ENCODE measurements at places on chromosomes 6 and 20.
A peak's percentile ranks its signal among the peaks of the same experiment; 100 is the strongest.

DNA sequence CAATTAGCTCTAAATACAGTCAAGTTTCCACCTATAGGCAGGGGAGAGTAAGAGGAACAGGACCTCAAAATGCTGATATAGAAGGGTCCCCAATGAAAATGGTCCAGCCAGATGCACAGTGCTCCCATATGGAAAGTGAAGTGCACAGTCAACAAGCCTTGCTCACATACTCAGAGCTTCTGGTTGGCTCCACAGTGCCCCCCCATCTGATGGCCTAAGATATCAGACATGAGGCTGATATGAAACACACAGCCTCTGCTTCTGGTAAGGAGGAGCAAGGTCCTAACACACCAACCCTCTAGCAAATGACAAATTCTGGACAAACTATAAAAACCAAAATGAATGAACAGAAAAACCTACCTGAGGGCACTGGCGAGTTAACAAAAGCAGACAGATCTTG, 111.4 kb upstream of the EMILIN3 start:
- no peak for DNase-seq

GRCh38 chr6:56856036-56856580, 98.8 kb upstream of the BEND6 start:
- no peak for DNase-seq

GRCh38 chr6:149235130-149235561, 82.4 kb upstream of the TAB2 start:
- peak; percentile 45 for DNase-seq

- no peak for DNase-seq
Observed at GRCh38 chr6:160000280-160000704, 31.4 kb downstream of the IGF2R start.

GRCh38 chr20:1987826-1988225, 6.0 kb downstream of the PDYN start:
- DNase-seq: no peak

- DNase-seq: no peak
Observed at GRCh38 chr20:25039697-25040437, 18.1 kb downstream of the ACSS1 start.

- no peak for DNase-seq
Observed at GRCh38 chr6:30972816-30973215, 10.7 kb upstream of the MUC21 start.

GRCh38 chr6:56033401-56033800, 158.0 kb upstream of the BMP5 start:
- no peak for DNase-seq

DNA sequence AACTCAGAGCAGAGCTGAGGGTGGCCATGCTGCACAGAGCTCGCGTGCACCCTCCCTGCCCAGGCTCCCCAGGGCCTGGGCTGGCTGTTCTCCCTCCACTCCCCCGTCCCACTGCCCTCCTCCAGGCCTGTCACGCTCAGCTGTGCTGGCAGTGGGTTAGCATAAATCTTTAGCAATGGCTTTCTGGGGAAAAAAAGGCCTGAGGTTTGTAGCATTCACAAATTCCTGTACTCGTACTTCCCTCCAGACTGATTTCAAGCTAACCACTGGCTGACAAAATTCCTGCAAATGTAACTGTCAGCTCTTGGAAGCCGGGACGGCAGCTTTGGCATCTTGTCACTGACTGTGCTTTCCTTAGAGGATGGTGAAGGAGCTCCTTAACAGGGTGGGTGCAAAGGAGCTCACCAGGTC, 22.3 kb upstream of the SMOC2 start:
- peak; percentile 18 for DNase-seq

- no peak for DNase-seq
Observed at GRCh38 chr6:45806172-45806571, 209.5 kb downstream of the CLIC5 start.

DNA sequence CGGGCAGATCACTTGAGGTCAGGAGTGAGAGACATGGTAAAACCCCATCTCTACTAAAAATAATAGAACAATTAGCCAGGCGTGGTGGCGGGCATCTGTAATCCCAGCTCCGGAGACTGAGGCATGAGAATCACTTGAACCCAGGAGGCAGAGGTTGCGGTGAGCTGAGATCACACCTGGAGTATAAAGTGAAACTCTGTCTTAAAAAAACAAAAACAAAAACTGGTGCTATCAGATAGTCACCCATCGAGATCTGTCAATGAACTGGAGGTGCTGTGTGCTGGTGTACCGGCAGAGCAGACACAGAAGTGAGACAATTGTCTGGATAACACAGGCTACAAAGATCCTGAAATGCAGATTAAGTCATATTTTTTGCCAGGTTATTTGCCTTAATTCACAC, 24.7 kb downstream of the CTCFL start:
- DNase-seq: no peak

GRCh38 chr20:3250091-3250504, 11.1 kb upstream of the SLC4A11 start:
- DNase-seq: no peak

DNA sequence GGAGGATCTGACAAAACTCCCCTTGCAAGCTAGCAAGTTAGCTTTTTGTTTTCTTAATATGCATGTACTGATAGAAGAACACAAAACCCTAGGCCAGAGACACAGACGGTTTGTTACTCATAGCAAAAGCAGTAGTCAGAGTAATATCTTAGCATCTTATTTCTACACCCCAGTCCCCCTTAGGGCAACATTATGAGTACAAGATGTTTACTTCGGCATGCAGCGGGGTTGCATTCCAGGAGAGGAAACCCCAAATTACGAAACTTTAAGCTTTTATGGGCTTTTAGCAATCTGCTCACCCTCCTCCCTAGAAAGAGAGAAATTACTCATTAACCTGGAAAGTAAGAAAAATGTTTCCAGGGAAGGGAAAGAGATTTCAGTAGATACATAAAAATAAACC, 1286.9 kb downstream of the EPHA7 start:
- DNase-seq: no peak

- DNase-seq: no peak
Observed at GRCh38 chr6:3966426-3966825, 112.5 kb downstream of the FAM217A start.

- no peak for DNase-seq
Observed at GRCh38 chr6:22353101-22353500, 56.3 kb upstream of the PRL start.

DNA sequence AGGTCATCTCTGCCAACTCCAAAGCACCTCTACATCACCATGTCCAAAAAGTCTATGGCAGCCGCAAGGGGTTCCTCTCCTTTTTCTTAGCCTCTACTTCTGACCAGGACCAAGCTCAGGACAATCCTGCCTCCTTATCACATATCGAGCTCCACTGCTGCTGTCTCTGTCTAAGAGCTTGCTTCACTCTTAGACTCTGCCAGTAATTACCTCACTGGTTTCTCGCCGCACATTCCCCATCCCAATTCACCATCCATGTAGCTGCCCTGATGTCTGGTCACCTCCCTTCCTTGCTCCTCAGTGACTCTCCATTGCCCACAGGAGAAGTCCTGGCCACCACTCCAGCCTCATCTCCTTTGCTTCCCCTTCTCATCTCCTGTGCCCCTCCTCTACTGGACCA, 24.1 kb upstream of the PI16 start:
- no peak for DNase-seq

DNA sequence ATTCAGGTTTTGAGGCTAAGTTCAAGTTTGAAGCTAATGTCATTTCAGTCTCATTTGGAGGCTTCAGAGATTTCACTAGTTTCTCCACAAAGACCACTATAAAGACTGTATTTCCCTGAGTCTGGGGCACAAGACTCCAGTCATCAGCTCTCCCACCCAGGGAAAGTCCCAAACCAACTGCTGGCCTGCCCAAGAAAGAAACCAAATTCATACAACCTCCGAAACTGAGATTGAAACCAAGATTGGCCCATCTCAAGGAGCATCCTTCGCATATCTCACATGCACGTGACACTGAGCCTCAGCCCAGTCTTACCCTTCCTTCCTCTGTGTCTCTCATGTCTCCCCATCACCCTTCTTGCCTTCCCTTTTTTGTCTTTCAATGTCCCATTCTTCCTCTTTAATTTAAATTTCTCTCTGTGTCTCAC, 3.5 kb upstream of the LTA start:
- no peak for DNase-seq

GRCh38 chr20:17735959-17736621, 36.3 kb downstream of the BANF2 start:
- DNase-seq: no peak

DNA sequence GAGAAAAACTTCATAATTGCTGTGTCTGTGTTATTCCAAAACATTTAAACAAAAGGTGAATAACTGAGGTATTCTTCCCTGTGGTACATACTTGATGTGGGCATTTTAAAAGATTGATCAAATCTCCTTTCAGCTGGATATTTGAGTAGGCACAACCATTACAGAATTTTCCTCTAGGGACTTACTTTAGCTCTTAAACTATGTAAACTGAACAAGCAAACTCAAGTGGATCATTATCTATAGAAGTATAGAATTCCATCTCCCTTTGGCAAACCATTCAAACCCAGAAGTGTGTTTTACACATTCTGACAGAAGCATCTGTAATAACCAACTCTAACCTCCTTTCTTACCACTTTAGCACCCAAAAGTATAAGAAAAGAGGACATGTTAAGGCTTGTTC, 241.4 kb downstream of the ESR1 start:
- no peak for DNase-seq

DNA sequence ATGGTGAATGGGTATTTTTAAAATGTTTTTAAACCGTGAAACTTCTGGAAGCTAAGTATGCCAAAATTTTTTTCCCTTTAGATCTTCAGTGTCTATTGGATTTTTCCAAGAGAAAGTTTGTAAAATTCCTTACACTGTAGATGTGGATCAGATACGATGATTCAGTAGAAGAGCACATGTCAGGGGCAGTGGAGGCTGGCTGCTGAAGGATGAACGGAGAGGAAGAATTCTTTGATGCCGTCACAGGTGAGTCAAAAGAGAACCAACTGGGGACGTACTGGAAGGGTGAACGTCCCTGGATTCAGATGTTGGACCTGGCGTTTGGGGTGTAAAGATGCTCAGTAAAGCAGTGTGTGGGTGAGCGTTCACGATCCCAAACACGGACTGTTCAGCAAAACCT, 17.7 kb downstream of the OSBPL2 start:
- DNase-seq: no peak

DNA sequence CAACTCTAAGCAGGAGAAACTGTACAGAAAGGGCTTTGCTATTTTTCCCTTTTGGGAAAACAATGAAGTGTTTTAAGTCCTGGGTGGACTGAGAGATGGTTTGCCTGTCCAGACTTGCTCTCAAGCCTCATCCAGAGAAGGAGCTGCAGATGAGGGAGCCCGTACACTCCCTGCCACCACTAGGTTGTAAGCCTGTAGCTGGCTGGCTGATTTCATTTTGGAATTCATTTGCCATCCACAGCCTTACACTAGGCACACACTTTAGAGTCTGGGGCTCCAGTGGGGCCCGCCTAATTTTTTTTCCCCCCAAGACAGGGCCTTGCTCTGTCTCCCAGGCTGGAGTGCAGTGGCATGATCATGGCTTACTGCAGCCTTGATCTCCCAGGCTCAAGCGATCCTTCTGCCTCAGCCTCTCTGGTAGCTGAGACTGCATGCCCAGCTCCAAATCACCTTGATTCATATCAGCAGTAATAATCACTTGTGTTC, 28.4 kb downstream of the POFUT1 start:
- no peak for DNase-seq

- no peak for DNase-seq
Observed at GRCh38 chr6:25578538-25578937, 73.5 kb upstream of the SCGN start.

GRCh38 chr20:25019381-25020155, 27.0 kb upstream of the APMAP start:
- no peak for DNase-seq

DNA sequence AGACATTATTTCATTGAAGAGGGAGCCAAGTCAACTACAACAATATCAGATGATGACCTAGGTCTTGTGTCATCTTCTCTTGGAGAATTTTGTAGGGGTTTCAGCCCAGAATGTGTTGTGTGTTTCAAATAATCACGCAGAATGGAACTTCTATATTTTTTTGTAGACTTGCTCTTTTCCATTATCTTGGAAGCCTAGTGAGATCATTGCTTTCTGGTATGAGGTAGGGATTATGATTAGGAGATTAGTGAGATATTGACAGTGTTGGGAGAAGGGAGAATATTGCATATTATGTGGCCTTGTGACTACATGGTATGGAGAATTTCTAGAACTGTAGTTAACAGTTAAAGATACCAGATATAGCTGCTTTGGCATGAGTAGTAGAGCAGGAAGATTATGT, 423.6 kb upstream of the PLCB4 start:
- DNase-seq: no peak

DNA sequence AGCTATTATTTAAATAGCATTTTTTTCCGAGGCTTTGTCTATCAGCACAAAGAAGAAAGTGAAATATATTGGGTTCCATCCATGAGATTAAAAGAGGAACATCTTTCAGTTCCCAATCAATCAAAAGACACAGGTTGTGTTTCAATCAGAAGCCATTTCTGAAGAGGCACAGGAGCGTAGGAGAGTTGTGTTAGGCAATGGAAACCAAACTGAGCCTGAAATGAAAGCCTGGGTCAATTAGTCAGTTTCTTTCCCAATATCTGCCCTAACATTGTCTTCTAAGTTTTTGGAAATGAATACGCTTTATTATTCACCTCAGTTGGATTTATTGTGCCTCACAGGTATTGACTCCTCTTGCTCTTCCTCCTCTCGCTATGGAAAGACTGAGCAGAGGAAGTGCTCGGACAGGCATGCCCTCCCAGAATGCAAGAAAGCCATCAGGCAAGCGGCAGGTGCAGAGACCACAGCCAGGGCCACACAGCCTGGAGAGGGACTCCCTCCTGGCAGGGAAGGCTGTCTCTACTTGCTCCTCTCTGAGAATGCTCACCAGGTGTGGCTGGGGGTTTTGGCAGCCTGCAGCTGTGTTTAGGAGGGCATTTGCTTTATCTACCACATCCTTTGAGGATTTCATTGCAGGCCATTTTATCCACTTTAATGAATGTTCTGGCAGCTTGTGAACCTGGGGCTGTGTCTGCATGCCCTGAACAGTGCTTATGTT, 100.8 kb upstream of the NEDD9 start:
- no peak for DNase-seq

DNA sequence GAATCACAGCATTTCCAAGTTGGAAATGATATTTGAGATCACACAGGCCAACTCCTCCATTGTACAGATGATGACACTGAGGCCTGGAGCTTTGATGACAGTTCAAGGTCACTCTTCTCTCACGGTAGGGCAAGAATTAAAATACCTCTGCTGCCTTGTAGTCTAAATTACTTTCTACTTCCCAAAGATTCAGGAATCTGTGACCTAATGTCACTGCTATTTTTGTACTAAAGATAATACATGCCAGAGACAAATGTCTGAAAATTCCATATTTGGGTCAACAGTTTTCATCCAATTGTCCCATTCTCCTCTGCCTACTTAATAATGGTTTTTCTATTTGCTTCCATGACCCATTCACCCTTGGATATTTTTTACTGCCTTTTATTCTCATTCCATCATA, 160.0 kb downstream of the SOD2 start:
- DNase-seq: peak; percentile 4
